Hematopoietic multipotent progenitor cell treated with erythropoietin and hydrocortisone succinate and interleukin-3 and kit ligand, for 4 days (in vitro differentiated cells): ENCODE measurements at places on chromosomes 7 and 10.
A peak's percentile ranks its signal among the peaks of the same experiment; 100 is the strongest.

- no peak for DNase-seq
Observed at GRCh38 chr10:49827297-49827696, 65.2 kb upstream of the OGDHL start.

DNA sequence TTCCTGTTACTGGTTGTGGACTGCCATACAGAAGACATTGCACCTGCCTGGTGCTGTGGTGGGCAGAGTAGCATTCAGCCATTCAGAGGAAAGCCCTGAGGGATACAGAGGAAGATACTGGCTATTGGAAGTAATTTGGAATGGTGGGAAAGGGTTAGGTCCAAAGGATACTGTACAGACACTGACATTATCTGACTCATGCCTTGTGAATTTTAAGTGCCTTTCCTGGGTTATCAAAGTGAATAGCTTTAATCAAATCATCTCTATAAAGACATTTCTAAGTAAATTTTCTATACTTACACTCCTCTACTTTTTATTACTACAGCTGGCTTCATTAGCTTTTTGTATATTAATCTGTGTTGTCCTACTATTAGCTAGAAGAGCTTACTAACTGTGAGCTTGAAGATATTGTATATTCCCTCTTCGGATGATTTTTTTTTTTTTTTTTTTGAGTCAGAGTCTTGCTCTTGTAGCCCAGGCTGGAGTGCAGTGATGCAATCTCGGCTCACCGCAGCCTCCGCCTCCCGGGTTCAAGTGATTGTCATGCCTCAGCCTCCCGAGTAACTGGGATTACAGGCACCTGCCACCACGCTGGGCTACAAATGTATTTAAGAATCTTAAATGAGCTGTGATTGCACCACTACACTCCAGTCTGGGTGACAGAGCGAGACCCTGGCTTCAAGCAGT lies 186.5 kb downstream of the ADK start:
- no peak for DNase-seq

DNA sequence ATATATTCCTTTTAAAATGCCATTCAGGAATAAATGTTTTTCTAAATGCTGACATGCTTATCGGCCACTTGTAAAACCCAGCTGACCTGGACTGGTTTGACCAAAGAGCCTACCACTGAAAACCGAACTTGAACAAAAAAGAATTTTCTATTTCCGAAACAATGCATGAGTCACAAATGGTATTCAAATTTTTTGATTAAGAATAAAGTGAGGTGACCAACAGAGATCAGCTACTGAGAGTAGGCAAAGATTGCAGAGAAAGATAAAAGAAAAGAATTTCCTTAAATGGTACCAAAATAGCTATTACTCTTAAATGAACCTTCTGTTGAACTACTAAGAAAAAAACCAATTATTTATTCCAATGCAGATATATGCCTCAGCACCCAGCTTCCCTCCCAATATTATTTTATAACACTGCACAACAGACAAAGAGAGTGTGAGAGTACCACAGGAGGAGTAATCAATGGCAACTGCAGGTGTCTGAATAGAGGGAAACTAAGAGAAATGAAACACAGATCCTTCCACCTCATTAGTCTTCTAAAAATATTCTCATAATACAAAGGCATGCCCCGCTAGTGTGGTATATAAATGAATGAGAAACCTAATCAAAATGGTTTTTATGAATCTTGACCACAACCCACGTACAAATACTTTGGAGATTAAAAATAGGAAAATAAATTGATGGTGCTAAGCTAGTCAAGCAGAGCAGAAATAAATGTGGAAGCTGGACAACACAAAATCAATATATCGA lies 20.1 kb downstream of the OSBPL3 start:
- no peak for DNase-seq

- peak; percentile 13 for DNase-seq
Observed at GRCh38 chr7:81845744-81846241, 75.9 kb upstream of the HGF start.
